Kidney (tissue), 22 donors: ENCODE measurements at places on chromosomes 5 and 9. TPM values are rescaled to one million over a fixed set of nuclear protein-coding genes. Genes with fewer than 3 reads are reported as not detected.

- H3K27me3 ChIP-seq: no peaks in the 10 kb centered on the region
- no peaks in the 10 kb centered on the region for H3K4me1 ChIP-seq
- H3K4me3 ChIP-seq: no peak overlapping the region
- no peak overlapping the region for H3K27ac ChIP-seq
- no peaks in the 10 kb centered on the region for H3K36me3 ChIP-seq
These were observed 173.2 kb downstream of the GABRB2 start for GRCh38 chr5:161373345-161373707.

DNA sequence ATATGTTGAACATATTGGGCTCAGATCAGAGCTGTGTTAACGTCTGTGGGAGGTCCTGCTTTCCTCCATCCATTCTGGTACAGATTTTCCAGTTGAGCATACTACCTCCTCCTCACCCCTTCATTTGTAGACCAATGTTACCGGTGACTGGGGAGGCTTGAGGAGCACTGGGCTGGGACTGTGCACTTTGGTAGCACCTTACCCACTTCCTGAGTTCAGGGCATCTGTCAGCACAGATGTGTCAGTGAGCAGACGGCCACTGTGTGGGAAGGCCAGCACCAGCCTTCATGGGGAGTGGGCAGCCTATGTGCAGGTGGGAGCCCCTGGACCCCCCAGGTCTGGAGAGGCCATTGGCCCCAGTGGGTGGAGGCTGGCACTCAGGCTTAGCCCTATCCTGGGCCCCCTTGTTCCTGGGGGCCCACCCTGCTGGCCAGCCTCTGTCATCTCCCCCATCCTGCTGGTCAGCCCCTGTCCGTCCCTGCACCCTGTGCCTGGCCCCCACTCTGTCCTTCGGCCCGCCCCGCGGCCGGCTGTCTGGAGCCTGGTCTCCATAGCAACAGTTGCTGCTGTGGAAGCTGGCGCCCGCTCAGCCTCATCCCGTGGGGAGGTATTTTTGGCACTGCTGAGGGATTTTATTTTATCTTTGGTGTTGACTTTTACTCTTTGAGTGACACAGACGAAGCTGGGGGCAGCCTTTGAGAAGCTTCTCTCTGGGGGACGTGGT is 21.3 kb downstream of the WNK2 start:
- no peak overlapping the region for H3K27ac ChIP-seq
- H3K27me3 ChIP-seq: no peaks in the 10 kb centered on the region
- no peaks in the 10 kb centered on the region for H3K36me3 ChIP-seq
- peak; percentile 76 for DNase-seq
- peaks cover 3% of the 10 kb centered on the region for H3K4me1 ChIP-seq

Gene FBXL7
- total RNA-seq: 6.1 TPM

Gene PCDHA9
- 0.85 TPM for total RNA-seq

GRCh38 chr5:138138949-138139780 is at the start of gene NME5:
NME5 (minus strand) TSS chr5:138139428; CDS start chr5:138138780, 648 bp downstream.
- no peaks in the 10 kb centered on the region for H3K4me1 ChIP-seq
- no peaks in the 10 kb centered on the region for H3K27me3 ChIP-seq
- no peak within 1 kb of the TSS for H3K27ac ChIP-seq
- peak; percentile 80 for DNase-seq

DNA sequence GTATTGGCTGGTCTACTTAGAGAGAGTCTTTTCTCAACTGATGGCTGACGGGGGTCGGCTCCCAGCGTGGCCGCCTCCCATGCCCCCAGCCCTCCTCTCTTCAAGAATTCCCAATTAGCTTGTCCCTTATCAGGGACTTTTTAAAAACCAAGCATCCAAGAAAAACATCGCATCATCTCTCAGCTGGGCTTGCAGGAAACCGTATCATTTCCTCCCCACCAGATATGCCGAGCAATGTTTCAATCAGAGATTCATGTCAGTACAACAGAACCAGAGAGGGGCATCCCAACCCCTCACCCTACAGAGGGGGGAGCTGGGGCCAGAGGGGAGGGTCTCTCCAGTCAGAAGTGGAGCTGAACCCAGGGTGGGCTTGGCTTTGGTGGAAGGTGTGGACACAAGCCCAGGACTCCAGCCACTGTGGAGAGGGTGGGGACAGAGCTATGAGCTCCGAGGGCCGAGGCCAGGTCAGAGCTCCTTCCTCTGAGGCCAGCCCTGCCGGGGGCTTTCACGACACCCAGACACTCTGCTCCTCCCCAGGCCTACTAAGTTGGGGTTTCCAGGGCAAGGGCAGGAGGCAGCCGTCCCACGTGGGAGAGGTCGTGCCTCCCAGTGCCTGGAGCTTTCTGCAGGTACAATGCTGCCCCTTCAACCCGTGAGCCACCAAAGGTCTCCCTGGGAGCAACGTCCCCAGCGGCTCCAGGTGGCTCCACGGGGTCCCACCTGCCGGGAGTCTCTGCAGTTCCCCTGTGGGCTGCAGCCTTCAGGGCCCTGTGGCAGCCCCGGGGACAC is 39.0 kb upstream of the TMEM250 start:
- no peaks in the 10 kb centered on the region for H3K4me1 ChIP-seq
- no peak for DNase-seq
- no peak overlapping the region for H3K4me3 ChIP-seq

DNA sequence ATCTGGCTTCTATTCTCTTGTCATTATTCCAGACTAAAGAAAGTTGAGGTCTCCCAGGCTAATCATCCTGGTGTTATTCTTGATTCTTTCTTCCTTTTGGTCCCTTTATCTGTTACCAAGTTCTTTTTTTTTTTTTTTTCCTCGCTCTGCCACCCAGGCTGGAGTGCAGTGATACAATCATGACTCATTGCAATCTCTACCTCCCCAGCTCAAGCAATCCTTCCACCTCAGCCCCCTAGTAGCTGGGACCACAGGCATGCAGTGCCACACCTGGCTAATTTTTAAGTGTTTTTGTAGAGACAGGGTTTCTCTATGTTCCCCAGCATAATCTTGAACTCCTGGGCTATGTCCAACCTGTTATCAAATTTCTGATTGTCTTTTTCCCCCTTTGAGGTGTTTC is 126.6 kb upstream of the DHFR start:
- no peak for DNase-seq
- H3K27me3 ChIP-seq: no peaks in the 10 kb centered on the region
- no peak overlapping the region for H3K4me3 ChIP-seq
- H3K27ac ChIP-seq: no peak overlapping the region
- no peaks in the 10 kb centered on the region for H3K4me1 ChIP-seq

DNA sequence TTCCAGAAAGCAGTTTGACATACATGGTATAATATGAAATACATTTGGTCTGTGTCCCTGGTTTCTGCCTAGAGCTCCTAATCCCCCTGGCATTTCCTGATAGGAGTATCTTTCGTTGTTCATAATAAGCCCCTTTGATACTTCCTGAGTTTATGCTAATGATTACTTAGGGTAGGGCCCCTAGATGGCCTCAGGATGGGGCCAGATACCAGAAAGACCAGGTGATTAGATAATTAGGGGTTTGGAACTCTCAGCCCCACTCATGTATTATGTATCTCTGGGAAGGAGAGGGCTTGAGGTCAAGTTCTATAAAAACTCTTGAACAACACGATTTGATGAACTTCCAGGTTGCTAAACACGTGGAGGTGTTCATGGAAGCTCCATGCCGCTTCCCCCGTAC is 163.3 kb upstream of the ZNF608 start:
- no peaks in the 10 kb centered on the region for H3K36me3 ChIP-seq
- no peaks in the 10 kb centered on the region for H3K27me3 ChIP-seq
- H3K4me3 ChIP-seq: no peak overlapping the region
- DNase-seq: no peak
- H3K27ac ChIP-seq: no peak overlapping the region
- peaks cover 24% of the 10 kb centered on the region for H3K4me1 ChIP-seq

- no peak overlapping the region for H3K27ac ChIP-seq
- peaks cover 4% of the 10 kb centered on the region for H3K36me3 ChIP-seq
- H3K4me3 ChIP-seq: no peak overlapping the region
- H3K27me3 ChIP-seq: no peaks in the 10 kb centered on the region
- DNase-seq: no peak
These were observed 60.4 kb downstream of the PJA2 start for GRCh38 chr5:109349388-109349787.

DNA sequence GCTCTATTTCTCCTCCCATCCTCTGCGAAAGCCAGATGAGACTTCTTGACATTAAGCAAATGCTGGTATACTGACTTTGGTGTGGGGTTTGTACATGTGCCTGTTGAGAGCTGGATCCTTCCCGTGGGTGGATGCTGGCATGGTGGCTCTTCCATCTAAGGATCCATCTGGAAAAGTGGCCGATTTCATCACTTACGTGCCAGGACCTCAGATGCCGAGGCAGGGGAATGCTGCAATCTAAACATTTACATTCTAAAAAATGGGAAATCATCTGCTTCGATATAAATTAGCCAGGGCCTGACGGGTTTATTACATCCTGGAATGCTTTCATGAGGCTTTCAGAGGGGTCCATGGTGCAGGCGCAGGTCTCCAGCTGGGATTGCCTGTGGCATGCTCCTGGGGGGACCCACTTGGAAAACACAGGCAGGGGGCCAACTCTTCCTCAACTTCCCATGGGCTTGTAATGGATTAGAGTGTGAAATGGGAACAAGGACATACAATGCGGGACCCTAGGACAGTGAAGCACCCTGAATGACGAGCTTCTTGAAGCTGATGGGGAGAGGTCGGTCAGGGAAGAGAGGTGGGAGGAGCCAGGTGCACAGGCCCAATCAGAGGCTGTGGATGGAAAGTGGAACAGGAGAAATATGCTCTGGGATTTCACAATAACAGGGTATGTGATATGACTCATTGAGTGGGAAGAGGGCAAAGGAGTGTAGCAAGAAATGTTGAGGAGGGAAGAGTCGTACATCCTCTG is 105.5 kb upstream of the PITX1 start:
- no peaks in the 10 kb centered on the region for H3K27me3 ChIP-seq
- H3K36me3 ChIP-seq: no peaks in the 10 kb centered on the region
- H3K4me3 ChIP-seq: no peak overlapping the region
- no peaks in the 10 kb centered on the region for H3K4me1 ChIP-seq
- no peak overlapping the region for H3K27ac ChIP-seq

- H3K27me3 ChIP-seq: no peaks in the 10 kb centered on the region
- H3K36me3 ChIP-seq: no peaks in the 10 kb centered on the region
- no peak overlapping the region for H3K27ac ChIP-seq
- no peaks in the 10 kb centered on the region for H3K4me1 ChIP-seq
These were observed 116.8 kb upstream of the SPRY4 start for GRCh38 chr5:142441616-142442015.

- no peaks in the 10 kb centered on the region for H3K4me1 ChIP-seq
- no peaks in the 10 kb centered on the region for H3K36me3 ChIP-seq
- no peaks in the 10 kb centered on the region for H3K27me3 ChIP-seq
- H3K4me3 ChIP-seq: no peak overlapping the region
These were observed 131.0 kb upstream of the DAB2 start for GRCh38 chr5:39555788-39556187.
